ENCODE measurements at places on chromosomes 12 and 14. TPM values are rescaled to one million over a fixed set of nuclear protein-coding genes. Genes with fewer than 3 reads are reported as not detected.

Gene MYH6
- 0.03 TPM for total RNA-seq

Gene AHNAK2
- 0.77 TPM for total RNA-seq

Gene BRF1
- 16.9 TPM for total RNA-seq

GRCh38 chr12:101832030-101832429, 1.3 kb upstream of the GNPTAB start:
- no peak for DNase-seq

DNA sequence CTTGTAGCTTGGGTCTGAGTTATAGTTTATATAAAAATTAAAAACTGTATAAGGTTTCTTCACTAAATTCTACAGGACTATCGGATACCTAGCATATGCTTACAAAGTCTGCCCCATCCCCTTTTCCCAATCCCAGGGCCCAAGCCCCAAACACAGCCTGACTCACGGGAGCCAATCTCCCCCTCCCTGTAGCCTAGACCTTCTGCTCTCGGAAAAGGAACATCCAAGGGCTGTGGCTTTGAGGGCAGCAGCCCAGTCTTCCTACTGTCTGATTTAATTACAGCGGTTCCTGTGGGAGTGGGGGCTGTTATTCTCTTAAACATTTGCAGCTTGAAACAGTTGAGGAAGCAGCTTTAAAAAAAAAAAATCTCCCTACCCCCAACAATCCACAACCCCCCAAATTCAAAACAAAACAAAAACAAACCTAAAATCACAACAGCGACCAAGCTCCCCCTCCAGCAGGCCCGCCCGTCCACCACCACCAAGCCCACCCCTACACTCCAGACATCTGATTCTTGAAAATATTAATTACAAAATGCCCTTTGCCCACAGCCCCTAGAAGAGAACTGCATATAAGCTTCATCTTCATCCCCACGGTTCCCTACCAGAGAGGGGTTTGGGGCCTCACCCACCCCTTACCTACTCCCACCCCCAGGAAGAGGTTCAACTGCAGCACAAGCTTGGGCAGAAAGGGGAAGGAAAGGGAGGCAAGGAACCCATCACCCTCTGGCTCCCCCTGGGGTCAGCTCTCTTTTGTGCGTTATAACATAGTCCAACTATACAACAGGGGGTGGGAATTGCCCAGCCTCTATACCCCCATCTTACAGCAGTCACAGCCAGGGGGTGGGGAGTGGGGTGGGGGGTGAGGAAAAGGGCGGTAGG, 1.1 kb upstream of the PRKAG1 start:
- DNase-seq: peak; percentile 38

DNA sequence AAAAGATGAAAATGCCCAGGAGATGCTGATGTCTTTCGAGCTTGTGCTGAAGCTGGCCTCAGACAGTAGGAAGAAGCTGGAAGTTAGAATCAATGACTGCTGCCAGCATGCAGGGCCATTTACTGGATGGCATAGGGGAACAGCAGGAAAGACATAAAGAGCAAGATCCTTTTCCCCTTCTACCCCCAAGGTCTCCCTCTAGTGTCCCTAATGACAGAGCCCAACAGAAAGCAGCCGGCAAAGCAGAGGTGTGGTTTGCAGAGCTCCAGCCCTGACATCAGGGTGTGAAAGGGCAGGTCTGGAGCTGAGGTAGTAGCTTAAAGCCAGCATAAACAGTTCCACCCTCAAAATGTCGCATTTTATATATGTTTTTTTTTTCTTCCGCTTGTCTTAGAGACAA, 1560.7 kb upstream of the TMEM132C start:
- peak; percentile 28 for DNase-seq

Gene TUNAR
- 13.3 TPM for total RNA-seq

GRCh38 chr14:48373981-48374380, 698.6 kb upstream of the MDGA2 start:
- no peak for DNase-seq

GRCh38 chr14:71163842-71164629, 256.8 kb downstream of the PCNX1 start:
- no peak for DNase-seq

Gene PROX2
- not detected for total RNA-seq

Gene OR4K1
- total RNA-seq: not detected

Gene SSPN
- 0.50 TPM for total RNA-seq

Gene TMEM63C
- total RNA-seq: 1.5 TPM

Data from neural progenitor cell (in vitro differentiated cells).